ENCODE measurements at places on chromosomes 5 and 9. TPM values are rescaled to one million over a fixed set of nuclear protein-coding genes. Genes with fewer than 3 reads are reported as not detected.

GRCh38 chr5:159269723-159270122 lies 6.6 kb downstream of the UBLCP1 start:
- DNase-seq, result no peak

The CNTLN gene
- 9.7 TPM for total RNA-seq

The PLEKHG4B gene
- total RNA-seq, result not detected

DNA sequence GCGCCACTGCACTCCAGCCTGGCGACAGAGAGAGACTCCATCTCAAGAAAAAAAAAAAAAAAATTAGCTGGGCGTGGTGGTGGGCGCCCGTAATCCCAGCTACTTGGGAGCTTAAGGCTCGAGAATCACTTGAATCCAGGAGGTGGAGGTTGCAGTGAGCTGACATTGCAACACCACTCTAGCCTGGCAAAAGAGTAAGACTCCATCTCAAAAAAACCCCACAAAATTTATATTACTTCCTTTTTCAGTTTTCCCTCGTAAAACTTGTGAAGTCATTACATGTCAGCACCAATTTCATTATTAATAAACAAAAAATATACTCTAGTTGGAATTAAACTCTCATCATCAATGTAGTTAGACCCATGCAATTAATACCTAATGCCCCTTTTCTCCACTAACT lies 43.9 kb downstream of the SHLD3 start:
- DNase-seq, result no peak

The FOXI1 gene
- total RNA-seq, result not detected

The CCDC180 gene
- 0.74 TPM for total RNA-seq

DNA sequence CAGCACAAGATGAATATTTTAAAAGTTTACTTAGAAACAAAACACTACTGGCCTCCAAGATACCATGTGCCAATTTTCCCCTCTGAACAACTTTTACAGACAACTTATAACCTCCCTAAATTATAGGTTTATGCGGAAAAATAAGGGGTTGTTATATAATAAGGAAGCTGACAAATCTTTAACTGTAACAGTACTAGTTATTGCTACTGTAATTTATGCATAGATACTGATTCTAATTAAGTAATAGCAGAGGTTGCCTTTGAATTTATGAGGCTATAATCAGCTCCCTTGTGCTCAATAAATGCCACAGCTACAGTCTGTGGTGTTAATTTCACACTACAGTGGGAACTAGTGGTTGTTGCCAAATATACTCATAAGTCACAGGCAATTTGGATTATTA lies 291.3 kb upstream of the PCSK5 start:
- DNase-seq, result no peak

DNA sequence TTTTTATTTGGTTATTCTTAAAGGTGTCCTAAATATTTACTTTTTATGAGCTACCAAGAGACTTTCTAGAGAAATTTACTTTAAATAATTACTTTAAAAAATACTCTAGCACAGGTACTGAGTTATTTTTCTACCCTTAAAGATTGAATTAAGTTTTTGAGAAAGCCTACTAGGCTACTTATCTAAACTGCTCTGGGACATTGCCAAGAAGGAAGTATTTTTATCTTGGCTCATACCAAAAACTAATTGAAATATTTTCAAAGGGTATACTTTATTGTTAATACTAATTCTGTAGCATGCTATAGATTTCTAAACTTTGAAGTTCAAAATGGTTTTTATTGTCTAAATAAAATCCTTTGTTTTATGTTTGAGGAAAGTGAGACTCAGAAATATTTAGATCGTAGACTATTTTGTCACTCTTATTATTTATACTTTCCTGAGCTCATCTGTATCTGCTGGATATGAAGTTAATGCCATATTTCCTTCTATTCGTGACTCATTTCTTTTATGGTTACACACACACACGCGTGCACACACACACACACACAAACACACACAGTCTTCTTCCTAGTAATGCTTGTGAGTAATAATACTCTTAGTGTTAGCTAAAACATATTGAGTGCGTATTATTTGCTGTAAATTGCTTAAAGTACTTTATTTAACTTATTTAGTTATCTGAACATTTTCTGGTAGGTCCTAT lies 89.5 kb downstream of the MAN2A1 start:
- DNase-seq, result no peak

DNA sequence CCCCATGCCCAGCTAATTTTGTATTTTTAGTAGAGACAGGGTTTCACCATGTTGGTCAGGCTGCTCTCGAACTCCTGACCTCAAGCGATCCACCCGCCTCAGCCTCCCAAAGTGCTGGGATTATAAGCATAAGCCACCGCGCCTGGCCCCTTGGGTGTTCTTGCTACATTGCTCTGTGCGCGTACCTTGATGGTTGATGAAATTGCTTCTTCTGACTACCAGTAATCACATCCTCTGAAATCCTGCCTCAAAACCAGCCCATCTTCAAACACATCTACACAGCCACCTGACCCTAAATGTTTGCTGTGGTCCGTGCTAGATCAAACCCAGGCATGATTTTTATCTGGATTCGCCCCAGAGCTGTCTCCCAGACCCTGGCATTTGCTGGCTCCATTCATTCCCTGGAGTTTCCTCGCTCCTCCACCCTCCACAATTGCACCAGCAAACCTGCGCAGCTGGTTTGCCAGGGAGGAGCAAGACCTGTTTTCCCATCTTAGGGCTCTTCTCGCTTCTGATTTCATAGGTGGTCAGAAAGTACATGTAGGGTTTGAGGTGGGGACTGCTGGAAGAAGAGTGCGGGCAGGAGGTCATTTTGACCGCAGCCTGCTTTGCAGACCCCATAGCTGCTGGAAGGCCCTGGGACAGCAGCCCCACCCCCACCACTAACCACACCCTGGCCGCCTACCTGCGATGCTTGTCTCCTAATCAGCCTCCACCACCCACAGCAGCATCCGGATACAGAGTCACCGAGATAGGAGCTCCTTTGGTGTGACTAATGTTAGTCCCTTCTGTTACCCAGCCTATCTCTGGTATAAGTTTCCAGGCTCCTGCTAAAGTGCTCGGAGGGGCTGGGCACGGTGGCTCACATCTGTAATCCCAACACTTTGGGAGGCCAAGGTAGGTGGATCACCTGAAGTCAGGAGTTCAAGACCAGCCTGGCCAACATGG lies 22.7 kb downstream of the SWI5 start:
- DNase-seq, result no peak

DNA sequence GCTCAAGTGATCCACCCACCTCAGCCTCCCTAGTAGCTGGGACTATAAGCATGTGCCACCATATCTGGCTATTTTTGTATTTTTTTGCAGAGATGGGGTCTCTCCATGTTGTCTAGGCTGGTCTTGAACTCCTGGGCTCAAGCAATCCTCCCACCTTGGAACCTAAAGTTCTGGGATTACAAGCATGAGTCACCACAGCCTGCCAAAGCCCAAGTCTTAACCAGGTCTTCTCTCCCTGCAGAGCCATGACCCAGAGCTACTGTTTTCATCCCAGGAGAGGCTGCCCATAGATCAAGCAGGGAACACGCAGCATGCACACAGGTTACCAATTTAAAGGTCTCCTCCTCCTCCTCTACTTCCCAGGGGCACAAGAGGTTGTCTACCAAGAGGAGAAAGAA lies 29.7 kb downstream of the PCDHGC5 start:
- no peak for DNase-seq

The ANXA2R gene
- 1.1 TPM for total RNA-seq

DNA sequence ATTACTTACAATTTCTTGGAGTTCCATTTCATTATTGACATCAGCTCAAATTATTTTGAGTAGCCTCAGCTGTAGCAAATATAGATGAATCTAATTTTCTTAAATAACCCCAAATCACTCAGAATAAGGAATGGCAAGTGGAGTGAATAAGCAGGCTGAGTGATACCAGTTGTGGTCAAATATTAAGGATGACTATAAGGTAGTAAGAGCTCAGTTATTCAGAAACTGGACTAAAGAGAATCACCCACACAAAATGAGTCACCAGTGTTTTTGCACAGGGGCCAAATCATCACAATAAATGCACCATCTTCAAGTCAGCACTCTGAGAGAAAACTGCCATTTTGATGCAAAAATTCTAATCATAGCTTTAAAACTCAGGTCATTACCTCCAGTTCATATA lies 128.9 kb upstream of the TARS1 start:
- DNase-seq, result no peak

The SPEF2 gene
- total RNA-seq, result 1.6 TPM

DNA sequence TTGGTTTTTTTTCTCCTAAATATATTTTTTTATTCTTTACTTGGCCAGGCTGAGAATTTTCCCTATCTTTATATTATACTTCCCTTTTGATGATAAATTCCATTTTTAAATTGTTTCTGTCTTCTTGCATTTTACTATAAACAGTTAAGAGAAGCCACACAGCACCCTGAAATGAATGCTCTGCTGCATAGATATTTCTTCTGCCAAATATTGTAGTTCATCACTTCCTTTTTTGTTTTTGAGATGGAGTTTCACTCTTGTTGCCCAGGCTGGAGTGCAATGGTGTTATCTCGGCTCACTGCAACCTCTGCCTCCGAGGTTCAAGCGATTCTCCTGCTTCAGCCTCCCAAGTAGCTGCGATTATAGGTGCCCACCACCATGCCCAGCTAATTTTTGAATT lies 8.5 kb upstream of the INIP start:
- no peak for DNase-seq

The SRD5A1 gene
- total RNA-seq, result 52.0 TPM

GRCh38 chr5:6637022-6637421 lies 3.8 kb downstream of the SRD5A1 start:
- DNase-seq, result peak; percentile 62

DNA sequence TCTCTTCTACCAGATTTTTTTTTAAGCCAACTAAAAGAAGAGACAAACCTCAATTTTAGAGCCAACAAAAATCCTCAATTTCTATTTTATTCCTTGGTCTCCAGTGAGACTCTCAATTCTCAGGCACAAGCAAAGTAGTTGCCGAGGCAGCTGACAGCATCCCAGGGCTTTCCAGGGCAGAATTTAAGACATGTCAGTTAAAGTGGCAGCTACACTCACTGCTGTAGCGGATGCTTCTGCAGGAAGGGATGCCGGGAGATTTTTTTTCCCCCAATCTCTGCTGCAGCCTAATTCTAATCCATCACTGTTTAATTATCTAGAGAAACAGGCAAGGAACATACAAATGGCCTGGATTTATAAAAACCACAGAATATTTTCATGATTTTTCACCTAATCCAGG lies 57.0 kb downstream of the TTC39B start:
- DNase-seq, result no peak

- DNase-seq, result no peak
Measured at GRCh38 chr5:37120270-37120669, 128.9 kb downstream of the CPLANE1 start.

DNA sequence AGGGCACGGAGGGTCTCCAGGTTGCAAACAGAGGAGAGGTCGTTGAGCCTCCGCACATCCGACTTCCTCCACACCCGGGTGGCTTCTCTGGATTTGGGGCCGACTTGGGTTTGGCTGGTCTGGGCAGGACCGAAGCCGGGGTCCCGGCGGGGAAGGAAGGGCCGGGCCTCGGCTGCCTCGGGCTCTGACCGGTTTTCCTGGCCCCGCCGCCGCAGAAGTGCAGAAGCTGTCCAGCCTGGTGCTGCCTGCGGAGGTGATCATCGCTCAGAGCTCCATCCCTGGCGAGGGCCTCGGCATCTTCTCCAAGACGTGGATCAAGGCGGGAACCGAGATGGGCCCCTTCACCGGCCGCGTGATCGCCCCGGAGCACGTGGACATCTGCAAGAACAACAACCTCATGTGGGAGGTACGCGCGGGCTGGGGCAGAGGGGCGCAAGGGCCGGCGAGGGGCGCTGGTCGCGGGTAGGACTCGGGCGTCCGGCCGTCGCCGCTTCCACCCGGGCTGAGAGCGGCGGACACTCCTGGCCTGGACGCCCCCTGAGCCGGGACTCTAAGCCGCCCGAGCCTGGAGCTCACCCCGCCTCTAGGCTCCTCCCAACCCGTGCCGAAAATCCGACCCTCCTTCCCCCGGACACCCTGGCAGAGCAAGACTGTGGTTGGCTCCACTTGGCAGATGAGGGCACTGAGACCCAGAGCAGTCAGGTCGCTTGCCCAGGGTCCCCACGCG lies 2.2 kb downstream of the PRDM12 start:
- DNase-seq, result no peak

DNA sequence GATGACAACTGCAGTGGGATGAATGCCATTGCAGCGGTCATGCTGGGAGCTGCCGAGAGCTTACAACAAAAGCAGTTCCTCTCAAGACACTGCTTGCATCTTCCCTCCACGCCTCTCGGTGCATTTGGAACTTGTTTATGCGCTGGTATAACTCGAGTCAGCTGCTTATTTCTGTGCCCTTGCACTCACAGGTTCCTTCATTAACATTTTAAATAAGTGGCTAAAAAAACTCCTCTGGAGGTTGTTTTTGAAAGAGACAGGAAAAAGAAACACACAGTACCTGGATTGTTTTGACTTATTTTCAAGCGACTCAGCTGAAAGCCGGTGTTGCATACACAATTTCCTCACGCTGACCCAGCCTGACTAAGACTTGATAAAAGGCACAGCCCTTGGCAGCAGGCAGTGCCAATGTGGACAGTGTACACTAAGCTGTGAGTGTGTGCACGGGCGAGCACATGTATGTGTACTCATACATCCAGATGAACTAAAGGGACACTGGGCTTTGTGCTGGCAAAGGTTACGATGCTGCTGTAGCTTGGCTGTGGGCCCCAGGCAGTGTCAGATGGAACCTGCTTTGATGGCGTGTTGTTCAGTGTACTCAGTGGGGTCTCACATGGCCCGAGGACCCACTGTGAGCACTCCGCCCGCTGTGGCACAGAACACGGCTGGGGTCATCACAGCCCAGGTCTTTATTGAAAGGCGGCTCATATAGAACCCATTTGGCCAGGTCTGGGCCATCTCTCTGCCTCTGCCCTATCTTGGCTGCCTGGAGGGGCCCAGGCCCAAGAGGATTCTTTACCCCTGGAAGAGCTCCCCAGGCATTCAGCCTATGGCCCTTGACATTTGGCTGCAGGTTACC lies 92.3 kb downstream of the ANKRD33B start:
- no peak for DNase-seq

The BRINP1 gene
- total RNA-seq, result not detected

The ENTPD2 gene
- total RNA-seq, result 2.1 TPM

DNA sequence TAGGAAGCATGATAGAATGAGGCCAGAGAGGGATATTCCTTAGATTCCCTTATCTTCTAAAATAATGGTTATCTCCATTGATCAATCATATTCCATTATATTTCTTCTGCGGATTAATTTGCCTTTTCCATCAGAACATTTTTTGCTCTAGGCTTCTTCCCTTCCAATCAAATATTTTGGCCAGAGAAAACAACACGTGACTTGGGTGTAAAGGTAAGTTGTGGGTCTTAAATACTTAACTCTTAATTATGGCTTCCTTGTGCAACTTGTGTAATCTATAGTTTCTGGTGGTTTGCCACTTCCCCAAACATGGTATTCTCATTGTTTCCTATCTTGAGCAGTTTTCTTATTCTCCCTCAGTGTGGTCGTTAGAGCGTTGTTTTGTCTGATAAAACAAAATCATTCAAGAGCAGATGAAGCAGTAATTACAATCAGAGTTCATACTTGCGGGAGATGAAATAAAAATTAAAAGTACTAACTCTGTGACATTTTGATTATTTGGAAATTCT lies 889.3 kb downstream of the MAT2B start:
- DNase-seq, result no peak

DNA sequence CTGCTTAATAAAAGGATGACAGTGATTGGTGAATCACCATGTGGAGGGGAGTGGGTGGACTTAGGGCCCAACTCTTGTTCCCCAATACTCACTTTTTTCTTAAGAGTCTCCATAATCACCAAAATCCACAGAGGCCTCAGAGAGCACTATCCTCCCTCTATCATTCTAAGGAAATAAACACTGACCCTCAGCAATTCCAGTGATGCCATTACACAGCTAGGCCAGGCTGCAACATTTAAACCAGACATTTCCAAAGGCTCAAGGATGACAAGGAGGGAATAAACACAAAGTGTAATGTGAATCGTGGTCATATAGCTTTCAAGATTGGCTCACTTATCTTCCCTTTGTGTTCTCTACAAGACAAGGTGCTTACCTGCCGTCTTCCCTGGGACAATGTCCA lies 2.4 kb upstream of the ARSI start:
- DNase-seq, result no peak

Data from right lobe of liver (tissue), 6 donors.